ENCODE measurements at places on chromosomes 7 and 10. TPM values are rescaled to one million over a fixed set of nuclear protein-coding genes. Genes with fewer than 3 reads are reported as not detected.

Gene SPDYE2
- 0.53 TPM for total RNA-seq

Gene MYPN
- total RNA-seq = 0.05 TPM

Gene NPSR1
- total RNA-seq = not detected

Gene KLLN
- total RNA-seq = 0.17 TPM

Gene MEOX2
- total RNA-seq = not detected

Gene UCN3
- total RNA-seq = not detected

Gene ICA1
- 0.45 TPM for total RNA-seq

Gene ANKRD1
- total RNA-seq = not detected

- peaks cover 33% of the 10 kb centered on the region for H3K27me3 ChIP-seq
- no peaks in the 10 kb centered on the region for H3K36me3 ChIP-seq
These were observed 42.1 kb downstream of the ERLIN1 start for GRCh38 chr10:100143756-100144155.

GRCh38 chr10:62839590-62839989 is 23.4 kb upstream of the EGR2 start:
- no peaks in the 10 kb centered on the region for H3K27me3 ChIP-seq
- H3K4me3 ChIP-seq = no peak overlapping the region
- H3K27ac ChIP-seq = no peak overlapping the region
- H3K4me1 ChIP-seq = peaks cover 16% of the 10 kb centered on the region

DNA sequence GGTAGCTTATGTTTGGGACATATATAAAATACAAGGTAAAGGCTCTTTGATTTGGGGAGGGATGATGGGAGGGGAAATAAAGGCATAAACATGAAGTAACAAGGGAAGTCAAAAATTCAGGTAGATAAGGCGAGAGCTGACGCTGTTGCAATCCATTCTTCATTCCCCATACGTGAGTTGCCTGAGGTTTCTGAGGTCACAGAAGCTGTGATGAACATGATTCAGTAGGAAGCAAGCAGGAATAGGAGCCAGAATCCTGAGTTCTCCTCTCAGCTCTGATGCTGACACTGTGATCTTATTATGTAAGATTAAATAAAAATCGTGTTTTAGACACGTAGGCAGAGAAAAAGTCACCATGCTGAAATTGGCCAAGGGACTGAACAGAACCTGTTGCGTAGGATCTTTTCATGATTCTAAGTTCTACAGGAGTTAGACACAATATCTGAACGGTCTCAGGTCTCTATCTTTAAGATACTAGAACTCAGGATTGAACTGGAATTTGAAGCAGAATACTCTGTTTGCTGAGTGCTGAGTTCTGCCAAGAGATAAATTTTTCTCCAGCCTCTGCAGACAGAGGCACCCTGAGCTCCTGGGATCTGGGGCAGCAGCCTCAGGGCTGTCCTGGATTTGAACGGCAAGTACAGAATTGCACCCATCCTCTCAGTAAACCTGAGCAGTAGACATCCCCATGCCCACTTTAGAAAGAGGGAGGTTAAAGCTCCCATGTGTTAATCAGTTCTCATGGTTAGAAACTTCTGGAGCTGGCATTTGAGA is 21.0 kb downstream of the KLF6 start:
- H3K27me3 ChIP-seq = no peaks in the 10 kb centered on the region
- H3K27ac ChIP-seq = peak overlapping the region; percentile 77
- peak overlapping the region; percentile 84 for H3K4me3 ChIP-seq

GRCh38 chr7:16528520-16528919 is 1.9 kb downstream of the LRRC72 start:
- no peak overlapping the region for H3K27ac ChIP-seq
- H3K27me3 ChIP-seq = no peaks in the 10 kb centered on the region

DNA sequence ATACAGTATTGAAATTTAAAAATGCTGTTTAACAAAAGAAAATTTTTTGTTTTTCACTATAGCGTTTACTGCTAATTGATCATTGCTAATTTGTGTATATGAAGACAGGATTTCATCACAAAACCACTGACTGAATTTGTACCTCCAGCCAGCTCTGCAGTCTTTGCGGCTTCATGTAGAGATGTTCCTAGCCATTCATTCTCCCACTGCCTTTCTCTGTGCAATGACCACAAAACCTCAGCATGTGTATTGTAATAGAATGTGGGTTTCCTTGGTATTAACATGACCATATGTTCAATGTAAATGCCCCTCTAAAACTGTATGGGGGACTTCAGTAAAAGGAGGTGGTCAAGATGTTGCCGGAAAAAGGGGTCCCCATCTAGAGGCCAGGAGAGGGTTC is 81.1 kb upstream of the STEAP1B start:
- peak overlapping the region; percentile 45 for H3K27ac ChIP-seq
- H3K4me1 ChIP-seq = peaks cover 40% of the 10 kb centered on the region
- H3K4me3 ChIP-seq = peak overlapping the region; percentile 66

DNA sequence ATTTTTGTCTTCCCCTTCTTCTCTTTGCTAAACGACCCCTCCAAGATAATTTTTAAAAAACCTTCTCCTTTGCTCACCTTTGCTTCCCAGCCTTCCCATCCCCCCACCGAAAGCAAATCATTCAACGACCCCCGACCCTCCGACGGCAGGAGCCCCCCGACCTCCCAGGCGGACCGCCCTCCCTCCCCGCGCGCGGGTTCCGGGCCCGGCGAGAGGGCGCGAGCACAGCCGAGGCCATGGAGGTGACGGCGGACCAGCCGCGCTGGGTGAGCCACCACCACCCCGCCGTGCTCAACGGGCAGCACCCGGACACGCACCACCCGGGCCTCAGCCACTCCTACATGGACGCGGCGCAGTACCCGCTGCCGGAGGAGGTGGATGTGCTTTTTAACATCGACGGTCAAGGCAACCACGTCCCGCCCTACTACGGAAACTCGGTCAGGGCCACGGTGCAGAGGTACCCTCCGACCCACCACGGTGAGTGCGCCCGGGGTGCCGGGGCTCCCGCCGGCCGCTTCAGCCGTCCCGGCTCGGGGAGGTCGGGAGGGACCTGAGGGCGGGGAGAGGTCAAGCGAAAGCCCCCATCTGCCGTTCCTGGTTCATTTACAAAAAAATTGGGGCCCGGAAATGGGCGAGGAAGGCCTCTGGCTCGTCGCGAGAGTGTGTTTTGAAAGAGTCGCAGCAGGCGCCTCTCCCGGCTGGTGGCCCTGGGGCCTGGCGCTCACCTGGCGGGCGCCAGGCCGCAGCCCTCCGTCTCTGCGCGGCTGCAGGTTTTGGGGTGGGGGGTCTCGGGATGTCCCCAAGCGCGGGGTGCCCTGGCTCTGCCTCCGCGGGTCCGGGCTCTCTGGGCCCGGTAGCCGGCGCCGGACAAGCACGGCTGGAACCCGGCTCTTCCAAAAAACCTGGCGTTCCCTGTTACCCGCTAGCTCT is 1.2 kb downstream of the GATA3 start:
- peak; percentile 77 for DNase-seq
- no peaks in the 10 kb centered on the region for H3K36me3 ChIP-seq
- H3K27ac ChIP-seq = peak overlapping the region; percentile 93
- peaks cover 15% of the 10 kb centered on the region for H3K27me3 ChIP-seq
- peak overlapping the region; percentile 98 for H3K4me3 ChIP-seq

DNA sequence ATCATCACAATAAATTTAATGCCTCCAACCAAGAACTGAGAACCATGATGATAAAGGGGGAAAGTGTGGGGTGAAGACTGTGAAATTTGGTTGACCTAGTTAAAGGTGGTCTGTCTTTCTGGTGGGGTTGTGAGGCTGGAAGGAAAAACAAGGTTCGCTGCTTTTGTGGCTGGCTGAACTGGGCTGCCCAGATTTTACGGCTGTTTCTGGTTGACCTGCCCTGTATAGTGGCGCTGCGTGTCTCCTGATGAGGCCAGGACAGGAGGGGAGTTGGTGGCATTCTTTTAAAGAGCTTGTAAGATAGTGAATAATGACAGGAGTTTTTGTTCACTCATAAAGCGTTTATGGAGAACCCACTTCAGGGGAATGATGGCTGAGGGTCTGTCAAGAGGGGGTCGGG is 101.8 kb downstream of the CYP26A1 start:
- H3K4me3 ChIP-seq = no peak overlapping the region
- no peak overlapping the region for H3K27ac ChIP-seq
- DNase-seq = no peak
- peaks cover 36% of the 10 kb centered on the region for H3K27me3 ChIP-seq
- H3K4me1 ChIP-seq = no peaks in the 10 kb centered on the region

DNA sequence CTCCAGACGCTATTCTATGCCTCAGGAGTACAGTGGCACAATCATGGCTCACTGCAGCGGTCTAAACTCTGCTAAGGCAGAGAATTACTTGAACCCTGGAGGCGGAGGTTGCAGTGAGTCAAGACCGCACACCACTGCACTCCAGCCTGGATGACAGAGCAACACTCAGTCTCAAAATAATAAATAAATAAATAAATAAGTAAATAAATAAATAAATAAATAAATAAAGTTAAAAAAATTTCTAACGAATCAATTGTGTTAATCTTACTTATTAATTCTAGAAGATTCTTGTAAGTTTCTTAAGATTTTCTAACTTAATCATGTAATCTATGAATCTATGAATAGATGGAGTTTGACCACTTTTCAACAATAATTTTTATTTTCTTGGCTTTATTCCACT is 621.4 kb upstream of the POT1 start:
- no peaks in the 10 kb centered on the region for H3K4me1 ChIP-seq
- no peak overlapping the region for H3K4me3 ChIP-seq
- H3K36me3 ChIP-seq = no peaks in the 10 kb centered on the region
- H3K27ac ChIP-seq = no peak overlapping the region

DNA sequence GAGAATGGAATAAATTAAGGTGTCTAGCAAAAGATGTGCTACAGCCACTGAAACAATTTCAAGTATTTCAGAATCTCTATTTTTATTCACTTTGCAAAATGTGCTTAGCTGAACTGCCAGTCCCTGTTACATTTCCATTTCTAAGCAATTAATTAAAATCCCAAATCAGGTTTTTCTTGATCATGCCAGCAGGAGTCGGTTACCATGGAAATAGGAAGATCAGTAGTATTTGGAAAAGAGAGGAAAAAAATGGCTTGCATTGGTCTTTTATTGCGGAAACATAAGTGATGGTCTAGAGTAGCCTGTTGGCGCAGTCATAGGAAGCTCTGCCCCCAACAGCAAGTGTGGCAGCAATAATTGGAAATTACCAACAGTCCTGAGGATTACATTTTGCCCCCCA is 867.1 kb downstream of the GATA3 start:
- no peaks in the 10 kb centered on the region for H3K36me3 ChIP-seq
- H3K4me3 ChIP-seq = no peak overlapping the region
- H3K4me1 ChIP-seq = no peaks in the 10 kb centered on the region
- no peak overlapping the region for H3K27ac ChIP-seq
- no peaks in the 10 kb centered on the region for H3K27me3 ChIP-seq
- DNase-seq = no peak

GRCh38 chr7:35701287-35701900 is 6.5 kb upstream of the HERPUD2 start:
- peaks cover 13% of the 10 kb centered on the region for H3K4me1 ChIP-seq
- H3K27me3 ChIP-seq = no peaks in the 10 kb centered on the region
- DNase-seq = no peak
- H3K36me3 ChIP-seq = no peaks in the 10 kb centered on the region
- no peak overlapping the region for H3K27ac ChIP-seq
- H3K4me3 ChIP-seq = no peak overlapping the region

GRCh38 chr7:35529713-35530112 is 165.2 kb downstream of the HERPUD2 start:
- no peaks in the 10 kb centered on the region for H3K4me1 ChIP-seq
- no peak overlapping the region for H3K27ac ChIP-seq
- H3K36me3 ChIP-seq = no peaks in the 10 kb centered on the region
- H3K27me3 ChIP-seq = peaks cover 17% of the 10 kb centered on the region
- DNase-seq = no peak
- no peak overlapping the region for H3K4me3 ChIP-seq

Measured in natural killer cell treated with Interleukin-12 subunit alpha and Interleukin-12 subunit beta and Interleukin-15 and Interleukin-18, amount 100 ng/mL, for 72 hours (primary cell).